Endothelial cell of umbilical vein (primary cell): ENCODE measurements at places on chromosomes 6 and 20. TPM values are rescaled to one million over a fixed set of nuclear protein-coding genes. Genes with fewer than 3 reads are reported as not detected.

The MDFI gene
- total RNA-seq, result 32.4 and 45.8 TPM in 2 replicates

The EFHC1 gene
- total RNA-seq, result 14.6 and 21.1 TPM in 2 replicates

DNA sequence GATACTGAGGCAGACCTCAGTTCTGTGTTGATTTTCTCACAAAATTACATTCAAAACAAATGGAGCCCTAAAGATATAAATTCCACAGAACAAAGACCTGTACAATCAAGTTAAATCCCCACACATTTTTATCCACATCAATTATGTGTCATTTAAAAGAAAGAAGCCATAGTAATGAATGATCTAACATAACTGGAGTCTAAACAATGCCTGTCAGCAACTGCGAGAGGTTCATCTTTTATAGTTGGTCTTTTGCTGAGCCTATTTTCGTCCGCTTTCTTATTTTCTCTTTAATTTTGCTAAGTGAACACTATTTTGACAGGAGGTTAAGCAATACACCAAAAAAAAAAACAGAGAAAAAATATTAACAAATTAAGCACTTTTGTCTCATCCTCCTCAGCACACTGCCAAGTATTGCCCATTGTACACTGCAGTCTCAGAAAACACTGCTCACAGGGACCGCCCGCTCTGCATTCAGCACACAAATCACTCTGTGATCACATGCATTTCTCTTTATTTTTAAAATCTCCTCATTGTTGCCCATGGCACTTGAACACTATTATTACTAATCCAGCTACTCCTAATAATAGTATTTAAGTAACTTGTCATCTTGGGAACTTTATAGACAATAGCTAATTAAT lies 140.8 kb downstream of the BTBD9 start:
- DNase-seq, result no peak

GRCh38 chr6:71676298-71676697 lies 210.1 kb upstream of the RIMS1 start:
- no peak for DNase-seq

DNA sequence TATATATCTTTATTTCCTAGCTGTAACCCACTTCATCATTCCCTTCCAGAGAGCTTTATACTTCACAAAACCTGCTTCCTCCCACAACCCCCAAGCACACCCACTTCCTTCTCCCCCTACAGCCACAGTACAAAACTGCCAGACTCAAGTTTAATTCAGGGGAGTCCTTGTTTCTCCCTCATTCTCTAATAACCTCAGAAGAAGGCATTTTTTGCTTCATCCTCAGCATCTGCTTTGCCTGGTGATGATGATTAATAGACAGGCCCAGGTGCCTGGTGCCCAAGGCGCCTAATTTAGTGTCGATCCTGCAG lies 414.3 kb downstream of the KIF16B start:
- no peak for DNase-seq

DNA sequence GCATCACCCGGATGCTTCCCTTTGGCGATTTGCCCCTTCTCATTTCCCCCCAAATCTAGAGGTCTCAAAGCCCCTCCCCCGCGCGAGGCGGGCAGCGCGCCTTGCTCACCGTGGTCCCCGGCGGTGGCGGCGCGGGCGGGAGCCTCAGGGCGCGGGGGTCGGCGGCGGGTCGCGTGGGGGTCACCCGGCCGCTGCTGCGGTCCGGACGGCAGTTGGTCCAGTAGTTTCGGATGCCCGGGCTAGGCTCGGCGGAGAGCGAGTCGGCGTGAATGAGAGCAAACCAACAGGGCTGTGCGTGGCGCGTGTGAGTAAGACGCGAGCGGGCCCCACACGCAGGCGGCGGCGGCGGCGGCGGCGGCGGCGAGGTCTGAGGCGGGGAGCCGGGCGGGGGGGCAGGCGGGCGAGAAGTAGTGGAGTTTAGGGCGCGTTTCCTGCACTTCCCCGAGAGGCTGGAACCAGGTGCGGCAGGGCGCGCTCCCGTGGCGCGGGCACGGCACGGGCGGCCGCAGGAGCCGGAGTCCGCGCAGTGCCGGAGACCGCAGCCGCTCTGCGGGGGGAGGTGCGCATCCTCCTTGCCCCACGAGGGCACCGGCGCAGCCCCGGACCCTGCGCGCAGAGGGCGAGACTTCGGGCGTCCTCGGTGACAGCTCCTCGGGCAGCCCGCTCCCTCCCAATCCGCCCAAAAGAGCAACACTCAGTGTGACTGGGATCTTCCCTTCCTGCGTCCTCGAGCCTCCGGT lies 567 bp downstream of the HS3ST5 start:
- no peak for DNase-seq

The RAB32 gene
- total RNA-seq, result 65.6 and 78.3 TPM in 2 replicates

DNA sequence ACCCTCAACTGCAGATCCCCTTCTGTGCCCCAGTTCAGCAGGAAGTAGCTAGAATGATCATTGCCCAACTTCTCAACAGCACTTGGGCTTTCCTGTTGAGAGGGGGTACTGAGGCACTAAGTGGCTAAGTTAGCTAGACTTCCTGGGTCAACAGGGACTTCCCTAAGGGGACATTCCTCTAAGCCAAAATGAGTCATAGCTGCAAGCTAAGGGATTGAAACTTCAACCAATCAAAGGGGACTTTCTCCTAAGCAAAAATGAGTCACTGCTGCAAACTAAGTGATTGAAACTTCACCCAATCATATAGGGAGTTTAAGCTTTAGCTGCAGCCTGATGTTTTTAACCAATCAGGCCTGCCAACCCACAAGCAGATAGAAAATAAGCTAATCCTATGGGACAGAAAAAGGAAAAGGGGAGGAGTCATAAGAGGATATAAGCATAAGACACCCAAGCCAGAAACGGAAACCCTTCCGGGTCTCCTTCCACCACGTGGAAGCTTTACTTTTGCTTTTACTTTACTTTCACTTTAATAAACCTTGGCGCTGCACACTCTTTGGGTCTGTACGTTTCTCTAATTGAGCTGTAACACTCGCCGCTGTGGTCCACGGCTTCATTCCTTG lies 659.0 kb upstream of the HS3ST5 start:
- no peak for DNase-seq
